ENCODE measurements at places on chromosomes 7 and 10. TPM values are rescaled to one million over a fixed set of nuclear protein-coding genes. Genes with fewer than 3 reads are reported as not detected.

DNA sequence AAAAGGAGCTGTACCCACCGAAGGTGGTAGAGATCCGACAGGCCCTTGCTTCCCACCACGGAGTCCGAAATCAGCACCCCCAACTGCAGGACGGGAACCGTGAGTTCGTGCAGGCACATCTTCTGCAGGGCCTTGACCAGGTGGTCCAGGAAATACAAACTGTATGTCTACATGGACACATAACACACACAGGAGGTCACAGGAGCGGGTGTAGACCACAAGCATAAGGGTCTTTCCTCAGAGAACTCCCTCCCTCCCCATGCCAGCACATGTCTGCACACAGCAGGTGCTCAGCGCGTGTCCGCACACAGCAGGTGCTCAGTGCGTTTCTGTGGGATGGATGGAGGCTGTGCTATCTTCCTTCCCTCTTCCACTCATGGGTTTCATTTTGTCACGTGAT lies 69.7 kb downstream of the CFAP46 start:
- no peak for DNase-seq

The CABCOCO1 gene
- 3.0 TPM for polyA plus RNA-seq

DNA sequence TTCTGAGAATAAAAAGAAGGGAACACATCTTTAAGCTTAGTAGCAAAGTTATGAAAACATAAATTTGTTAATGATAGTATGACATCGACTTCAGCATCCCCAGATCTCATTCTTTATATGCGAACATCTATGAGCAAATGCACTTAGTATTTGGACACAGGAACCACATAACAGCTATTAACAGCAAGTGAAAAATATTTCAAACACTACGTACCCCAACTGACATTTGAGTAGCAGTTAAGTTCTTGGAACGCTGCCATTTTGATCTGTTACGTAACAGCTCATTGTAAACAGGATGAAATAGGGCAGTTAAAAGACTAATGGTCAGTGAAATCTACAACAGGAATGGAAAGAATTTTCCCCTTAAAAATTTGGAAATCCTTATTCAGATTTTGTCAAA lies 428.9 kb downstream of the TNS3 start:
- DNase-seq, result peak; percentile 94

The FAM25G gene
- not detected for polyA plus RNA-seq

The TMEM168 gene
- polyA plus RNA-seq, result 22.3 TPM

- DNase-seq, result no peak
Measured at GRCh38 chr7:93232673-93233018, 480 bp downstream of the VPS50 start.

DNA sequence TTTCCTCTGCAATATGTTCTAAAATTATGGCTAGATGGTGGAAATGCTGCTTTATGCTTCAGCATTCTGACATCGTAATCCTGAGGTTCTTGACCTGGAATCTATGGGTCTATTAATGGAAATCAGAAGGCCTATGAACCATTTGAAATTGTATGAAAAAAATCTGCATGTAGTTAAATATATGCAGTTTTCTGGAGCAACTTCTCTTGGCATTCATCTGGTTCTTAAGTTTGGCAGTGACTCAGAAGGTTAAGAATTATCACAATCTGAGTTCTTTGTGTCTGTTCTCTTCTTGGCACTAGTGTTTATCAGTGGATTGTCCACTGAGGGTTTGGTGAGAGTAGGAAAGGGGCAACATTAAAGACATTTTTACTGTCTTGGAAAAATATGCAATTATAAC lies 71.1 kb upstream of the FZD1 start:
- no peak for DNase-seq

The GSAP gene
- 7.0 TPM for polyA plus RNA-seq

- DNase-seq, result no peak
Measured at GRCh38 chr7:46654546-46655443, 733.7 kb upstream of the IGFBP3 start.

The GRID2IP gene
- not detected for polyA plus RNA-seq

The ZNF511 gene
- 29.3 TPM for polyA plus RNA-seq

The FFAR4 gene
- not detected for polyA plus RNA-seq

The RBP3 gene
- not detected for polyA plus RNA-seq

DNA sequence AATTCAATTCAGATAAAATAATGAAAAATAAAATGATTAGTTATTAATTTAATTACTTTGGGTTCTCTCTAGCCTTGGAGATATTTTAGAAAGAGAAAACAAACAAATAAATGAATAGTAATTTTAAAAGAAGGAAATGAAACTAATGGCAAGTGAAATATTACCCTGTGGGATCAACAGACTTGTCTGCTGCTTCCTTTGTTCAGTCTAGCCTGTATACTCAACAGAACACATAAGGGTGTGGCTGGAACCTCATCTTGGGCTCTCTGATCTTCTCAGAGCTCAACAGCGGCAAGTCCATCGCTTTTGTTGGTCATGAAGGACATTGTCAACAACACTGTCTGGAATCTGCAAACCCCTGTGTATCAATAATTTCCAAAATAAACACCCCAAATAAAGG lies 904.9 kb downstream of the IPMK start:
- DNase-seq, result no peak

- no peak for DNase-seq
Measured at GRCh38 chr7:128738570-128739047, 550 bp upstream of the CALU start.

DNA sequence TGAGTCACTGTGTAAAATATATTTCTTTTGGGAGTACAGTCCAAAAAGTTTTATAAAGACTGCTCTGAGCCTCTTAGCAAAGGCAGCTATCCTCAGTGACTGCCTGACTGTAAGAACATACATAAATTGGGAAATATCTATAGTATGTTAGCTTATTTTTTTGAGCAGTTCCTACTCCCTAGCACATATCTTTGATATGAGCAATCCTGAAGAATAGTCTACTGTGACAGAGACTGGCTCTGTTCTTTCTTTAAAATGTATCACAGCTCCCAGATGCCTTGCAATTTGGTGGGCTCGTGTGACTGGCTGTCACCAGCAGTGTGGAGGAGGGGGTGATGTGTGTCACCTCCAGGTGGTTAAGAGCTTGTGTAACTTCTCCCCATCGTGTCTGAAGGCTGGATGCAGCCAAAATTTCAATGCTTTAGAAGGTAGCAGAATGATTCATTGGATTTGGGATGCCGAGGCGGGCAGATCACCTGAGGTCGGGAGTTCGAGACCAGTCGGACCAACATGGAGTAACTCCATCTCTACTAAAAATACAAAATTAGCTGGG lies 47.9 kb downstream of the MTERF1 start:
- no peak for DNase-seq

DNA sequence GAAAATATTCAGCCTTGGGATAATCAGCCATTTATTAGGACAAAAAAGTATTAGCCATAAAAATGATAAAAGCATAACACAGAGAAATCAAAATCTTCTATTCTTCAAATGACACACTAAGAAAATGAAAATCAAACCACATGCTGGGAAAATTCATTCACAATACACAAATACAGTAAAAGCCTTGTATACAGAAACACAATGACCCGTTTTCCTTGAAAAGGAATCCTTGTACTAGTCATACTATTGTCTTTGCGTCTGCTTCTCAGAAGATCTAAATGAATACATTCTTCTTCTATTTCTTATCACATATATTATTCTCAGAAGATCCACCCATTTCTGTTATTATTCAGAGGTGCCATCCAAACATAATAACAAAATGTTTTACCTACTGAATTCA lies 749.1 kb downstream of the CNTNAP2 start:
- no peak for DNase-seq
